ENCODE measurements at places on chromosomes 1 and 21.

GRCh38 chr1:47229031-47229885 lies 2.8 kb downstream of the TAL1 start:
- no peak for DNase-seq

DNA sequence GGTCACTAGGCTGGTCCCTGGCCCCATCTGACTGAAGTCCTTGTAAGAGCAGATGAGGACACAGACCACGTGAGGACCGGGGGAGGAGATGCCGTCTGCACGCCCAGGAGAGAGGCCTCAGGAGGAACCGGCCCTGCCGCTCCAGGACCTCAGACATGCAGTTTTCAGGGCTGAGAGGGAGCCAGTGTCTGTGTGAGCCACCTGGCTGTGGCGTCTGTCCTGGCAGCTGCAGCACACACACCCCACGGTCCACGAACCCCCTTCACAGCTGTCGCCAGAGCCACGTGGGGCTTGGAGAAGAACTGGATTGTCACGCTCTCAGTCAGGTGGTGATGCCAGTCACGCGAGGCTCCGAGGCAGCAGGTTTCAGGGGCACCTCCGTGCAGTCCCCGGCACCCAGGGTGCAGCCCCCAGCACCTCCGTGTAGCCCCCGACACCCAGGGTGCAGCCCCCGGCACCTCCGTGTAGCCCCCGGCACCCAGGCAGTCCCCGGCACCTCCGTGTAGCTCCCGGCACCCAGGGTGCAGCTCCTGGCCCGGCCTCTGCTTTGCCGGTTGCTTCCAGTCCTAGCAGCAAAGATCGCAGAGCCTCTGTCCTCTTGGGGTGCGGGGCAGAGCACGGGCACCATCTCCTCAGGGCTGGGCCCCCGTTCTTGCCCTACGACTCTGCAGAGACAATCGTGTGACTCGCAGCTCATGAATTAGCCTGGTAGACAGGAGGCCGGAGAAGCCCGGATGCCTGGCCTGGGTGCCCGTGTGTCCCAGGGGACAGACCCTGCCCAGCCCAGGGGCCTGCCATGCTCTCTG lies 19.0 kb upstream of the SUMO3 start:
- no peak for DNase-seq

GRCh38 chr1:42420911-42421585 lies 34.8 kb downstream of the ZMYND12 start:
- DNase-seq: no peak

GRCh38 chr1:217205578-217205977 lies 425.3 kb downstream of the GPATCH2 start:
- DNase-seq: no peak

GRCh38 chr1:100077531-100077930 lies 55.2 kb downstream of the SASS6 start:
- DNase-seq: no peak

DNA sequence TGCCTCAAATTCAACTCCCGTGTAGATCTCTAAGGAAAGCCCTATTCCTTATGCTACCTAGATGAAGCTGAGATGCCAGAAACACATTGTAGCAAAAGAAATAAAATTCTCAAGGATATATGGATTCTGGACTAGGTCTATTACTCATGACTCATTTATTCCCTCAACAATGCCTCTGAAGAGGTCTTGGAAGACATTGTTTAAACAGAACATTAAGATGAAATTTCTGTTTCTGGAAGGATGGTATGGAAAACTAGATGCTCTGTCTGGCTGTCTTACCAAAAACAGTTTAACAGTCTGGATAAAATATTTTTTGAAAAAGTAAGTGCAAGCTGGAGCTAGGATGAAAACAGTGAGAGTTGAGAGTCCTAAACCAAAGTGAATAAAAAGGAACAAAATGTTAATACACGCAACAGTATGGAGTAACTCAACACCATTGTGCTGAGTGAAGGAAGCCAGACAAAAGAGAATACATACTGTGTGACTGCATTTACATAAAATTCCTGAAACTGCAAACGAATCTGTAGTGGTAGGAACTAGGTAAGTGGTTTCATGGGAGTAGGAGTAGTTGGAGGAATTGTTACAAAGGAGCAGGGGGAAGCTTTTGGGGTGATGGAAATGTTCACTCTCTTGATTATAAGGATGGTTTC lies 59.3 kb upstream of the GNG12 start:
- no peak for DNase-seq

DNA sequence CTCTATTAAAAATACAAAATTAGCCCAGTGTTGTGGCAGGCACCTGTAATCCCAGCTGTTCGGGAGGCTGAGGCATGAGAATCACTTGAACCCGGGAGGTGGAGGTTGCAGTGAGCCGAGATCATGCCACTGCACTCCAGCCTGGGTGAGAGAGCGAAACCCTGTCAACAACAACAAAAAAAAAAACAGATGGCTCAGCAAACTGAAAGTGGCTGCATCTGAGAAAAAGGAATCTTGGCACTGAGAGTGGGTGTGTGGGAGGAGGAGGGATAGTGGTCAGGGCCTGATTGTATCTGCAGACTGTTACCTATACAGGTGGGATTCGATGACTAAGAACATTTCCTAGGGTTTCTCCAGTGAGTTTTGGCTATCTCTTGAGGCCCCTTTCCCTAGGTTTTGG lies 122.2 kb upstream of the BARHL2 start:
- DNase-seq: no peak

DNA sequence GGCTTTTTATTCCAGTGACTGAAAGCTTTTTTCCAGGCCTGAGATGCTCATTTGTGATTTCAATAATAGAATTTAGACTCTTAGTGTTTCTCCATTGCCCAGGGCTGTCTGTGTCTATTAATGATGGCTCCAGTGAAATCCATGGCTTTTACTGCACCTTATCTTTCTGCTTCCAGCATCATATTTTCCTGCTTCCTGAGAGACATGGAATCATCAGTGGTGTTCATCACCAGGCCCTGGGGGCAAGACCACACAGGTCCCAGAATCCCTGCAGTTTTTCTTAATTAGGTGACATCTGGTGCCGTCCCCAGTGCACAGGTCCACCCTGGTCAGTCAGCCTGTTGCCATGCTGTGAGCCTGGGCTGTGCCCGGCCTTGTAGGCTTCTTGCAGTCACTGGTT lies 15.5 kb downstream of the NT5C1A start:
- DNase-seq: no peak

DNA sequence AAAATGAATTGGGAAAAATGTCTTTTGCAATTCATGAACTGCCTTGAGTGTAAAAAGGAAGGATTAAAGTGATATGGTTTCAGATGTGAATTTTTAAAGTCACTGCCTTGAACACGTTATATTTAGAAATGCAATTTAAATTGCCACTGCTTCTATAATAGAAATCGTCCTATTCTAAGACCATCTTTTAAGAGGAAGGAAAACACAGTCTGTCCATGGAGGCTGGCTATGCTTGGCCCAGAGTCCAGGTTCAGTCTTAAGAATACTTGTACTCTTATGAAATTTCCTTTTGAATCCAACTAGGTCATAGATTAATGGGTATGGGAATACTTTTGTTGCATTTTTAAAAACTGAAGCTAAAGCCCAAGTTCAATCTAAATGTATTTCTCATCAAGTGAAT lies 86.0 kb downstream of the PCNX2 start:
- no peak for DNase-seq

DNA sequence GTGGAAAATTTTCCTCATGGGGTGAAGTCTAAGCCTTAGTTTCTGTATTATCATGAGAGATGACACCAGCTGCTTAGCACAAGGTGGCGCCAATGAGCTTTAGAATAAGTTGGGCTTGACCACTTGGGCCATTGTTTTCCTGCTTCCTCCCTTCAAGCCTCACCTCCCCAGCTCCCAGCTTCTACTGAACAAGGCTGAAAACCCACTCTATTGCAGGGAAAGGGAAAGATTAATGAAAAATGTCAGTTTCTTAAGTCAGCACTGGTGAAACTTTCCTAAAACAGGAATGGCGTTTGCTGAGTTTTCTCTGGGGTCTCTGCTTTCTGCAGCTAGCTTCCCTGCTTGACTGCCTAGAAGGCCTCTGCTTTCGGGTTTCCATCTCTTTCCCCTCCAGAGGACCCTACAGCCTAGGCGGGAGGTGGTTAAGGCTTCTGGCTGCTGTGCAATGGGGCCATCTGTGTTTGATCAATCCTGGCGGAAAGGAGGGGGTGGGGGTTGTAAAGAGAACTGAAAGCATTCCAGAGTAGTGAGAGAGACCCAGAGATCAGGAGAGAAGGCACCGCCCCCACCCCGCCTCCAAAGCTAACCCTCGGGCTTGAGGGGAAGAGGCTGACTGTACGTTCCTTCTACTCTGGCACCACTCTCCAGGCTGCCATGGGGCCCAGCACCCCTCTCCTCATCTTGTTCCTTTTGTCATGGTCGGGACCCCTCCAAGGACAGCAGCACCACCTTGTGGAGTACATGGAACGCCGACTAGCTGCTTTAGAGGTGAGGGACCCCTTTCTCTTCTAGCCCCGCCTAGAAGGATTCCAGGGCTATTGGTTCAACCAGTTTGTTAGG lies at the start of gene OLFML3:
TSS of gene OLFML3 (plus strand) at position 612 of the 840 bp plus-strand sequence. CDS start at position 655, 43 bp downstream.
- DNase-seq: peak; percentile 33

- DNase-seq: peak; percentile 2
Measured at GRCh38 chr1:18256282-18257235, 149.0 kb downstream of the IGSF21 start.

GRCh38 chr1:76279101-76279748 lies 204.7 kb downstream of the ST6GALNAC3 start:
- DNase-seq: no peak

- DNase-seq: no peak
Measured at GRCh38 chr1:242004751-242005495, 6.0 kb upstream of the MAP1LC3C start.

GRCh38 chr1:66300280-66300971 lies 233.5 kb upstream of the SGIP1 start:
- DNase-seq: no peak

GRCh38 chr1:218101409-218101808 lies 183.7 kb upstream of the RRP15 start:
- no peak for DNase-seq

GRCh38 chr1:19070197-19070651 lies 113.7 kb upstream of the IFFO2 start:
- DNase-seq: no peak

- no peak for DNase-seq
Measured at GRCh38 chr1:3479511-3480368, 25.3 kb downstream of the ARHGEF16 start.

DNA sequence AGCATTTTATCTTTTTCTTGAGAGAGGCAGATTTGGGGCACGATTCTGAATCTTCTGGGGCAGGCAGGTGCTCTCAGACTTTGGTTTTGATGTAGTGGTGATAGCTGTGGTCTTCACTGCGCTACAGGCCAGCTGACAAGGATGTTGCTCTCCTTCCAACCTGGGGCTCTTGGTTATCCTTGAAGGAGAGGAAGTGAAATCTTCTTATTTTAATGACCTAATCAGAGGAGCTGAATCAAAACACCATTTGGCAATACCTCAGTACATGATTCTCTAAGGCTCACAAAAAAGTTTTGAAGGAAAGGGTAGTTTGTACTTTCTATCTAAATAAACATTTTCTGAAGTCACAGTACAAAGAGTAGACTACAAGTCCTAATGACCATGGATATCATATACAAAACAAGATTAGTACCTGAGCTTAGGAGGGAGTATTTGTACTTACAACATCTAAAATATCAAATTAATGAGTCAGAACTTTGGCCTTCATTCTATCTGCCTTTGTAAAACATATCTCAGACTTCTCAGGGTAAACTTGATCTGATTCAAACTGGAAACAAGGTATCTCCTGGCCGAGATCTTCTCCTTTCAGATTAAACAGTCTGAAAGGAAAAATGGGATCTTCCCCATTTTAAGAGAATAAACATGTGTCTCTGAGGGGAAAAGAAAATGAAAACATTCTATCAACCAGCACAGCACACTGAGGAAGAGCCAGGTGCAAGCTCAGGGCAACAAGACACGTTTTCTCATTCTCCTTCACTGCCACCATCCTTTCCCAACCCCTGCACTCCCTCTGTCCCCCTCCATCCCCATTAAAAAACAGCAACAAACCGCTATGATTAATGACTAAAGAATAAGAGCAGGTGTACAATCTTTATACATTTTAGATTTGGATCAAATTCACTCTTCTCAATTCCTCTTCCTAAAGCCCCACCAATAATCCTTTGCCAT lies 69.2 kb downstream of the SH3GLB1 start:
- DNase-seq: no peak

- no peak for DNase-seq
Measured at GRCh38 chr1:54163573-54163972, 10.8 kb upstream of the CDCP2 start.

DNA sequence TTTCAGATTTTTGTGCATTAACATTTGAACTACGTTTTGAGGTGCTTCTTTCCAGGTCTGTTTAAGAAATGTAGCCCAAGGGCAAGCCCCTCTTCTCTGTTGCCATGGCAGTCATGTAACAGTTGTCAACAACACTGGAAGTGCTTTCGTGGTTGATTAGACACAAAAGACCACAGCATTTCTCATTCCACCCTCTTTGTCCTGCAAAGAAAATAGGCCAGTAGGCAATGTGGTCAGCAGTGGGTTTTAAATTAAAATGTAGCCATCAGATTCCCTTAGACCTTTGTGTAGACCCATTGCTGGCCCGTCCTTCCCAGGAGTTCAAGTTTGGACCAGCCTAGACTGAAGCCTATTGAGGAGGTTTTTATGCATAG lies 35.4 kb downstream of the VANGL1 start:
- DNase-seq: no peak

DNA sequence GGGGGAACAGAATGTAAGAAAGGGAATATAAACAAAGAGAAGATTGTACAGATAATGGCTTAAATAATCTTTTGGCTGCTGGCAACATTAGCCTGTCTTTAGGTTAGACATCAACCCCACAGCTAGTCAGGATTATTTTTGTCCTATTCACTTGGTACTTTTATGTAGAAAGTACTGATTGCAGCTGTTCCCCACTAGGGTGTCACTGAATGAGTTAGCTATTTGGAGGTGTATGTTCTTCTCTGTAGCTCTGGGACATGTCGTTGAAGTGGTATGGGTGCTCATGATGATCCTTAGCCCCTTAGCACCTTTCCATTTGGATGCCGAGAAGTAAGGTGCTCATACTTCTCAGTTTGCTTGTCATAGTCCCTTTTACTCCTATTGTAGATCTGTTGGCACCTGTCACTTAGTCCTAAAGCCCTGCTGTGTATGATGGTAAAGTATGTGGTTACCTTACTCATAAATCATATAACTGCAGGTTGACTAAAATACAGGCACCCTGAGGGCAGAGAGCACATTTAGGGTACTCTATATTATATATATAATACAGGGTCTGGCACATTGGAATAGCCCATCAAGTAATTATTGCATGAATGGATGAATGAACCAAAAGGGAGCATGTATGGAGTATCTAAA lies 64.6 kb downstream of the USP25 start:
- DNase-seq: no peak

DNA sequence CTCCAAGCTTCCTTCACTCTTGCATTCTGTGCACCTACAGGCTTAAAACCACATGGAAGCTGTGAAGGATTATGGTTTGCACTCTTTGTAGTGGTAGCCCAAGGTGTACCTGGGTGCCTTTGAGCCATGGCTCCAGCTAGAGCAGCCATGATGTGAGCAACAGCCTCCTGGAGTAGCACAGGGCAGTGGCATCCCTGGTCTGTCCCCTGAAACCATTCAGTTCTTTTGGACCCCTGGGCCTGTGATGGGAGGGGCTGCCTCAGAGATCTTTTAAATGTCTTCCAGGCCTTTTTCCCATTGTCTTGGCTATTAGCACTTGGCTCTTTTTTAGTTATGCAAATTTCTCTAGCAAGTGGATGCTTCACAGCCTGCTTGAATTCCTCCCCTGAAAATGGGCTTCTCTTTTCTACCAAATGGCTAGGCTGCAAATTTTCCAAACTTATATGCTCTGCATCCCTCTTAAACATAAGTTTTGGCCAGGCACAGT lies 47.4 kb downstream of the CLCA4 start:
- DNase-seq: no peak
